NCI-H1092 treated with DMSO at 0.1 percent for 48 hours (cell line): ENCODE measurements at places on chromosomes 3 and 15.

- no peak for DNase-seq
These were observed 197.0 kb downstream of the LPP start for GRCh38 chr3:188350961-188351360.

- DNase-seq, result no peak
These were observed 18.8 kb downstream of the ASTE1 start for GRCh38 chr3:131007782-131008181.

- no peak for DNase-seq
These were observed 128.7 kb downstream of the LRRN1 start for GRCh38 chr3:3927965-3928364.

- DNase-seq, result peak; percentile 28
These were observed 36.7 kb downstream of the HMCES start for GRCh38 chr3:129315223-129315997.
